ENCODE measurements at places on chromosomes 4 and X. TPM values are rescaled to one million over a fixed set of nuclear protein-coding genes. Genes with fewer than 3 reads are reported as not detected.

GRCh38 chr4:139314047-139314800 is 11.9 kb upstream of the NDUFC1 start:
- DNase-seq, result no peak

- DNase-seq, result no peak
Measured at GRCh38 chr4:153987291-153987690, 198.4 kb upstream of the SFRP2 start.

- no peak for DNase-seq
Measured at GRCh38 chr4:83062739-83063138, 27.8 kb downstream of the COPS4 start.

DNA sequence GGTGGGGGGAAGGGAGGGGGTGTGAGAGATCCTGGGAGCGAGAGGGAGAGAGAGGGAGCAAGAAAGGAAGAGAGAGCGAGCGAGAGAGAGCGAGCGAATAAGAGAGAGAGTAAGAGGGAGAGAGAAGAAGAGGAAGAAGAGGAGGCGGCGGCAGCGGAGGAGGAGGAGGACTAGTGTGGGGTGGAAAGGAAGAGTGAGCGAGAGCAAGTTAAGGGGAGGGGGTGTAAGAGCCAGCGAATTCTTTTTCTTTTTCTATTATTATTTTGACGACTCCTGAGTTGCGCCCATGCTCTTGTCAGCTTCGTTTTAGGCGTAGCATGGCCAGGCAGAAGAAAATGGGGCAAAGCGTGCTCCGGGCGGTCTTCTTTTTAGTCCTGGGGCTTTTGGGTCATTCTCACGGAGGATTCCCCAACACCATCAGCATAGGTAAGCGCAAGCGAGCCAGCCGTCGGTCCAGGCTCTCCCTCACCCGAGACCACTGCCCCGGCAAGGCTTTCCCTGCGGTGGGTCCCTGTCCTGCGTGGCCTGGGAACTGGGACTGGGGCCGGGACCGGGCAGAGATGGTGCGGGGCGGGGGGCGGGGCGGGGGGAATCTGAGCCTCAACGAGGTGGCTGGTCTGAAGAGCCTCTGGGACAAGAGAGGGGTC is at the start of gene GRIA3:
Gene GRIA3, plus strand, starts transcription at position 60 of the 647 bp plus-strand sequence. Its CDS starts 258 bp downstream, at position 318.
- peak; percentile 26 for DNase-seq

DNA sequence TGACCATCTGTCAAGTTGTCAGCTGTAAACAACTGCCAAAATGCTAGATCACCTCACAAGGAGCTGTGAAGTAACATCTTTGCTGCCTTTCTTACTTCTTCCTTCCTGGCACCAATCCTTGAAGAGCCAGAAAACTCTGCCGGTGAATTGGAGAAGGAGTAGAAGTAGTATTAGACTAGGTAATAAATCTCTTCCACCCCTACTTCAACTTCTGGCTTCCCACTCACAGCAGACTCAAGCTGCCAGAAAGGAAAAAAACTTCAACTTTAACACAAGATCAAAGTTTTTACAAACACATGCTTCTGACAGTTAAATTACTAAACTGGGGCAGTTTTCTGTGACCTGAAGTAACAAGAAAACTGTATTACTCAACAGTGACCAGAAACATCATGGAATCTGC is 164.7 kb upstream of the SLC7A11 start:
- DNase-seq, result peak; percentile 61

TMEM154 gene
- total RNA-seq, result 11.0 TPM
